ENCODE measurements at places on chromosomes 6 and 20.

- no peak for DNase-seq
These were observed 3.3 kb upstream of the ASXL1 start for GRCh38 chr20:32354592-32355416.

DNA sequence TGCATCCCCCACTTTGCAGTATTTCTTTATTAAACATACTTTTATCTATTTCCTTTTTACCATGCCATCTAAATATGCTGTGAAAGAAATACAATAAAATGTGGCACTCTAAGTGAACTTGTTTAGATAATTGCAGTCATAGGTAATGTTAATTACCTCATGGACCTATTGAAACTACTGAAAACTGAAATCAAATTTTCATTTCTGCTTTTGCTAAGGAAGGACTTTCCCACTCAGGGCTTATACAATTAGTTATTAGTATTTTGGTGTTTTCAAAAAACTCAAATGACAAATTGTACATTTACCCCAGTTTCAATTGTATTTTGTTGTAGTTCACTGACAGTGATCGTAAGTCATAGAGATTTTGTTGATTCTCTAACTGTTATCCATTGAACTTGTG lies 88.4 kb downstream of the ID4 start:
- no peak for DNase-seq

DNA sequence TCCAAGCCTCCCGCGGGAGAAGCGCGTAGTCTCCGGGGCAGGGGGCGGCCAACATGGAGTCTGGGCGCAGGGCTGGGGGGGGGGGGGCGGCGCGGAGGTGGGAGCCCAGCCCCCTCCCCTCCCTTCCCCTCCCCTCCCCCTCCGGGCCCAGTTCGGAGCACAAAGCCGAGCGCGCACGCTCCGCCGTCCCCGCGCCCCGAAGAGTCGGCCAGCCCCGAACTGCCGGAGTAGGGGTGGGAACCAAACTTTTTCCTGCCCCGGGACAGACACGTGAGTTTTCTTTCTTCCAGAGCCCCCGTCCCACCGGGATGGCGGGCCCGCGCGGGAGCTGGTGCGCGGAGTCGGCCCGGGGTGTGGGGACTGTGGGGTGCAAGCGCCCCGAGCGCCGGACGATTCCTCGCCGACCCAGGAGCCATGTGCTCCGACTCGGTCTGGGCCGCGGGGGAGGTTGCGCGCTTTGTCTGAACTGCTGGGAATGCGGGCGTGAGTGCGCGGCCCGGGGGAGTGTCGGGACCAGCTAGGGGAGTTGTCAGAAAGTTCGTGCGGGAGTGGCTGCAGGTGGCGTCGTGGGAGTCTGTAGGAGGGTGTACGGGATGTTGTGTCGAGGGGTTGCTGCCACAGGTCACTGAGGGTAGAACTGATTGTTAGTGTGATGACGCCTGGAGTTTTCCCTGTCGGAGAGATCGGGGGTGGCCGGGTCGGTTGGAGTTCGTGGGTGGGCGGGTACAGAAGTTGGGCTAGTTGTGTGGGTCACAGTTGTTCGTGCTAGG lies 1.2 kb downstream of the TGIF2 start:
- peak; percentile 37 for DNase-seq

DNA sequence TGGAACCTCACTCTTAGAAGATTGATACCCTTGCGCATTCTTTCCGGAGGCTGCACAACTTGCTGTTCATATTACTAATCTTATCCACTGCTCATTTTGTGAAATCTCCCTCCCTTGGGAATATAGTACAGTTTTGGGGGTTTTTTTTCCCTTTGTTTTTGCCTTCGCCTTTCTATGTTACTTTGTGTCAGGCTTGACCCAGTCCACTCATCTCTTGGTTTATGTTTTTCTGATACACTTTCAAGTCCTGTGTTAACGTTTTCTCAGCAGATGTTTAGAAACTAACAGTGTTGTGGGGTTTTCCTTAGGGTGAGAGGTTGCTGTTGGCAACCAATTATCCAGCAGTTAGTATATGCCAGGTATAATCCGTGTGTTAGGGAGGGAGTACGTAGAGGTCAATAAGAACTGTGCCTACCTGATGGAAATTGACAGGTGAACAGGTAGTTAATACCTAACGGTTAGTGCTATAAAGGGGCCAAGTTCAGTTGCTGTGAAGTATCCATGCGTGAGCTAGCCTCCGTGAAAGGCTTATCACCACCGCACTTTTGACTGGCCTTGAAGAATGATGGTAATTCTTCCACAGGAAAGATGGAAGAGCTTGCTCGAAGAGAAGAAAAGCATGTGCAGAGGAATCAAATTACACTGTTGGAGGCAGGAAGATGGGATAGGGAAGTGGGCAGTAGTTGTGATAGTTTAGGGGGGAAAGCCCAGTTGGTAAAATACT lies 1.4 kb downstream of the NFYA start:
- DNase-seq: no peak
